ENCODE measurements at places on chromosomes 3 and 15. TPM values are rescaled to one million over a fixed set of nuclear protein-coding genes. Genes with fewer than 3 reads are reported as not detected.

DNA sequence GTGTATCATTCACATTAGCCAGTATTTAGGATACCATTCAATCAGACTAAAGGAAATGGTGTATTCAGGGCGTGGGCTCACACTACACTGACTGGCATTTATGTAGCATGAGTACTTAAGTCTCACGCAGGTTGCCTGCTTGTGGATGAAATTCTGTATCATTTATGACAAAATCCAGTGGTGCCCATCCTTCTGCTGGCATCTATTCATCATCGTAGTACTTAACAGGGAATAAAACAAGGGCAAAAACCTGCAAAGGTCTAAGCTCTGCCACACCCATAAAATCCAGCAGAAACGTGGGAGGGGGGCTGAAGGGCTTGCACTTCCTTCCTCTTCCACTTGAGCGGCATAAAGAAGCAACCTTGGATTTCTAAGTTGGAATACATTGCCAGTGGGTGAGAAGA is 2.7 kb downstream of the GAP43 start:
- no peak for DNase-seq

DNA sequence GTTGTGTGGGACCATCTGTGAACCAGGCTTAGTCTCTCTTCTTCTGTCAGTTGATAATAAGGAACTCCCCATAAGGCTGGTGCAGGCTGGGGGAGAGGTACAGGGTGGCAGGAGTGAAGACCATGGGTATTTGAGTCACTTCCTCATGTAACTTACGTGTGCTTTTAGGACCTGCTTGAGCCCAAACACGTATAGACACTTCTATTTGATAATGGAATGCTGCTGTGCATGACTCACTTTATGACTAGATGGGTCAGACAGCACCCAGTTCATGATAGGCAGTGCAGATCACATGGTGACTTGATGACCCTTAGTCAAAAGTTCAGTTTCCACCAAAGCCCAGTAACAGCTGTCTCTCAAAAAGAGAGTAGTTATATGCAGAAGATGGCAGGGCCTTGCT is 490.9 kb downstream of the ZBBX start:
- DNase-seq, result no peak

DNA sequence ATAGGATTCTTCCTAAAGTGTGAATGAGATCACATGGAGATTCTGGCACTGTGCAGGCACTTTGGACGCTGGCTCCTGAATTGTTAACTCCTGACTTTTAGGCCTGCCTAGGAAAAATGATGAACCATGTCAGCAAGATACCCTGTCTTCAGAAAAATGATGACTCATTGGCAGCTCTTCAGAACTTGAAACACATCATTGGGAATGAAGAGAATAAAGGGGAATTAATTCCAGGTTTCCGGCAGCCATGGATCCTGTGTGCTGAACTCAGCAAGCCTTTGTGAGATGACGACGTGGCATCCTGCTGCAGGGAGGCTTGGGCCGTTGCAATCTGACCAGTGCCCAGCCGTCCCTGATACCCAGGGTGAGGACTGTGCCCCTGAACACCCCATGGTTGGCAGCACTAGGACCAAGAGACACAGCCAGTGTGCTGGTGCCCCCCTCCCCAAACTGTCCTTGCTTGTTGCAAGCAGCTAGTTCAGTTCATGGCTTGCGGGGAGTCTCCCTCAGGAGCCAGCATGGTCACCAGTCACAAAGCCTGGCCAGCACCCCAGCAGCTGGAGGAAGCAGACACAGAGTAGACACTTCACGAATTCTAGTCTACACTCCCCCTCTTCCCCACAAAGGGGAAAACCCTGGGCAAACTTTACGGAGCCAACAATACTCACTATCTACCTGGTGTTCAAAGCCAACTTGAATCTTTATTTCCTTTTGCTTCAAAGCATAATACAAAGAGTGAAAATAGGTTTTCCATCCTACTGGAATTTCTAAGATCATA is 7.8 kb upstream of the LIPC start:
- no peak for DNase-seq

GRCh38 chr3:166510382-166510781 is 673.2 kb upstream of the BCHE start:
- no peak for DNase-seq

DNA sequence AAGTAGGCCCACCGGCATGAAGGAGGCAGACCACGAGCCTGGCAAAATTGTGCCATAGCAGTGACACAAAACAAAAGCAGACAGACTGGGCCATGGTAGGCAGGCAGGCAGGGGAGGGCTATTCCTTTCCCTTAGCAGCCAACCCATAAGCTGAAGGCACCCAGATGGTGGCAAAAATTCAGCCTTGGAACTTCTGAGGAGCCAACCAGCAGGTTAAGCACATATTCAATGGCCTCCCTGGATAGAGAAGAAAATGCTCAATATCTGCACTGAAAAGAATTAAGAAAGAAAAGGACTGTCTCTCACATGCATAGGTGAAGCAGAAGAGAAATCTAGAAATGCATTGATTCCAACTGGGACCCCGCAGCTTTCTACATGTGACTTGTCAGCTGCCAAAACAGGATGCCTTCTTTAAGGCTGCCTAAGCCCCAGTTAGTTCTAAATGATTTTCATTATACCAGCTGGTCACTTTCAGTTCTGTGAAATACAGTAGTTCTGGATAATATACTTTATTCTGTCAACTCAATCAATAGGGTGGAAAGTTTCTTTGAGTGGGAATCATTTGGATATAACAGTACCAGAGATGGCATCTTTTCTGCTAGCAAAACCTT is 2.7 kb downstream of the PRICKLE2 start:
- DNase-seq, result no peak

- DNase-seq, result no peak
Measured at GRCh38 chr3:23746441-23746840, 59.3 kb upstream of the UBE2E1 start.

- no peak for DNase-seq
Measured at GRCh38 chr15:54707805-54708752, 488.7 kb downstream of the RSL24D1 start.

- DNase-seq, result no peak
Measured at GRCh38 chr15:40769274-40770146, at the start of gene C15orf62. Gene C15orf62 (plus strand): TSS chr15:40769980. CDS start chr15:40770496, 516 bp downstream.

GRCh38 chr3:50121072-50122032 is 32.6 kb downstream of the RBM5 start:
- no peak for DNase-seq

GRCh38 chr3:141051443-141052200 is 475 bp downstream of the SPSB4 start:
- DNase-seq, result no peak

- peak; percentile 88 for DNase-seq
Measured at GRCh38 chr15:64809649-64810496, 15.6 kb downstream of the PIF1 start.

- DNase-seq, result no peak
Measured at GRCh38 chr3:180875124-180875698, 37.3 kb upstream of the FXR1 start.

- no peak for DNase-seq
Measured at GRCh38 chr3:143445118-143445517, 325.5 kb downstream of the CHST2 start.

- DNase-seq, result no peak
Measured at GRCh38 chr3:23845326-23846216, 39.8 kb downstream of the UBE2E1 start.

GRCh38 chr3:127755305-127755681 is 67.0 kb downstream of the MGLL start:
- no peak for DNase-seq

DNA sequence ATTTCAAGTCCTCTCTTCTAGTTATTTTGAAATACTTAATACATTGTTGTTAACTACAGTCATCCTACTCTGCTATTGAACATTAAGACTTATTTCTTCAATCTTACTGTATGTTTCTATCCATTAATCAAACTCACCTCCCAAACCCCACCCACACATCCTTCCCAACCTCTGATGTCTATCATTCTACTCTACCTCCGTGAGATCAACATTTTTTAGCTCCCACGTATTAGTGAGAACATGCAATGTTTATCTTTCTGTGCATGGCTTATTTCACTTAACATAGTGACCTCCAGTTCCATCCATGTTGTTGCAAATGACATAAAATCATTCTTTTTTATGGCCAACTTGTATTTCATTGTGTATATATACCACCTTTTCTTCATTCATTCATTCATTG is 236.6 kb upstream of the CTNNB1 start:
- DNase-seq, result no peak

- DNase-seq, result no peak
Measured at GRCh38 chr3:47491777-47492176, 16.0 kb upstream of the SCAP start.

DNA sequence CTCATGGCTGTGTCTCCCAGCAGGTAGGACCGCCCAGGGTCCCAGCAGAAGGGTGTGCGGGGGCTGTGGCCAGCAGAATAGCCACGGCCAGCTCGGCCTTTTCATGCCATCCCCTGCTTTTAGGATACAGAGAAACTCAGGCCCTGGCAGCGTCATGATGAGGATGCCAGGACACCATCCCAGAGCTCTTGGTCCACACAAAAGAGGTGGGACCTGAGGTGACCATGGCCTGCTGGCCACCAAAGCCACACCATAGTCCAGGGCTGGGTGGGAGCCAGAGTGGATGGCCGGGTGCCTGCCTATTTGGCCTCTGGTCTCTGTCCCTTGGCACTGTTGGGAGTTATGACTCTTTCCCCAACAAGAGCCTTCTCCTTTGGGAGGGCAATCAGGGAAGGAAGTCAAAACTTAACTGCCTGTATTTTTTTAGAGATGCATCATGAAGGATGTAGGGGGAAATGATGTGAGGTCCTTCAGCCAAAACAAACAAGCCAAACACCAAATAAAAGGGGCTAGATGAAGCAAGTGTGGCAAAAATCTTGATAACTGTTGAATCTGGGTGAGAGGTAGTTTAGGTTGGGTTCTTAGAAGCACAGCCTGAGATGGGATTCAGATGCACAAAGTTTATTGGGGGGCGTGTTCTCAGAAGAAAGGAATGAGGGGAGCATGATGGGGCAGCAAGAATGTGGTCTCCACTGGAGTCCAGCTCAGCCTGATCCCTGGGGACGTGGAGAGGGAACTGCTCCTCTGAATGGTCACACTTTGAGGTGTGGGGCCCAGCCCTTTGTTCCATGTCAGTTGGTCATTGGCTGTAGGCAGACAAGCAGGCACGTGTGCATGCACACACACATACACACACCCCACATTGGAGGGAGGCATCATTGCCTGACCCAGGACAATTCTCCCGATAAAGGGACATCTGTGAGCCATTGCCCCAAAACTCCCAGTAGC is 33.2 kb downstream of the SMAD6 start:
- no peak for DNase-seq

DNA sequence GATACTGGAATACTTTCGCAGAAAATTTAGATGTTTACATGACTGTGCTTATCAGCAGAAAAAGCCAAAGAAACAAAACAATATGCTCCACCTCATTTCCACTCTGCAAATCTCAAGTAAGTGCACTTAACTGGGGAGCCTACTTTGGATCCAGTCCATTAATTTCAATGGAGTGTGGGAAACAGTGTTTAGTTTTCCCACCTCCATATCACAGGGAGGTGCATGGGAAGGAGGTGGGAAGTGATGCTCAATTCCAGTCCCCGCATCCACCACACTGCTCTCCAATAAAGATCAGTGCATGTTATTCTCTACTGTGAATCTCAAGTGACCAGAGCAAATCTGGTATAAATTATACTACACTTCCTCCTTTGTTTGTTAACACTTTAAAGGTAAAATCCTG is 2.9 kb downstream of the NEDD4 start:
- DNase-seq, result no peak

DCBLD2 gene
- 34.7 TPM for total RNA-seq

GOLGA8J gene
- 0.16 TPM for total RNA-seq

CCDC39 gene
- total RNA-seq, result not detected

CATSPER2 gene
- 0.54 TPM for total RNA-seq

SLC12A8 gene
- total RNA-seq, result 0.19 TPM

BNC1 gene
- total RNA-seq, result 0.19 TPM

NEK4 gene
- total RNA-seq, result 20.4 TPM

COL8A1 gene
- 14.1 TPM for total RNA-seq

DUSP7 gene
- 25.0 TPM for total RNA-seq

ZNF660 gene
- 0.49 TPM for total RNA-seq

SERPINI2 gene
- total RNA-seq, result not detected

MRAS gene
- total RNA-seq, result 396 TPM

SNURF gene
- total RNA-seq, result 57.8 TPM
